ENCODE measurements at places on chromosomes 4 and X.

DNA sequence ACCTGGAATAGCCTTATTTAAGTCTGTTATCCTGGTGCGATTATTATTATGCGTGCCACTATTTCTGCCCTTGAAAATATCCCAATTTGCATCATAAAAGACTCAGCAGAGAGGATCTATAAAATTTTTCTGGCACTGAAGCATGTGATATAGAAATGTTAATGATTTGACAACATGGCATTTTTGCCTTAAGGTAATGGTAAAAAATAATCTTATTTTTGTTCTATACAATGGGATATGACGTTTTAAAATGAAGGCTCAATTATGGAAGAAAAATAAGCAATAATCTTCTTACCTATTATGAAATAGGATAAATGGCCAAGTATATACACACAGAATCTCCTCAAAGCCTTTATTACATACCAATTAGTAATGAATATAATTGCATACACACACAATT is 113.5 kb downstream of the PDGFC start:
- DNase-seq, result no peak

- DNase-seq, result no peak
Observed at GRCh38 chrX:10217198-10217597, 60.4 kb downstream of the CLCN4 start.

DNA sequence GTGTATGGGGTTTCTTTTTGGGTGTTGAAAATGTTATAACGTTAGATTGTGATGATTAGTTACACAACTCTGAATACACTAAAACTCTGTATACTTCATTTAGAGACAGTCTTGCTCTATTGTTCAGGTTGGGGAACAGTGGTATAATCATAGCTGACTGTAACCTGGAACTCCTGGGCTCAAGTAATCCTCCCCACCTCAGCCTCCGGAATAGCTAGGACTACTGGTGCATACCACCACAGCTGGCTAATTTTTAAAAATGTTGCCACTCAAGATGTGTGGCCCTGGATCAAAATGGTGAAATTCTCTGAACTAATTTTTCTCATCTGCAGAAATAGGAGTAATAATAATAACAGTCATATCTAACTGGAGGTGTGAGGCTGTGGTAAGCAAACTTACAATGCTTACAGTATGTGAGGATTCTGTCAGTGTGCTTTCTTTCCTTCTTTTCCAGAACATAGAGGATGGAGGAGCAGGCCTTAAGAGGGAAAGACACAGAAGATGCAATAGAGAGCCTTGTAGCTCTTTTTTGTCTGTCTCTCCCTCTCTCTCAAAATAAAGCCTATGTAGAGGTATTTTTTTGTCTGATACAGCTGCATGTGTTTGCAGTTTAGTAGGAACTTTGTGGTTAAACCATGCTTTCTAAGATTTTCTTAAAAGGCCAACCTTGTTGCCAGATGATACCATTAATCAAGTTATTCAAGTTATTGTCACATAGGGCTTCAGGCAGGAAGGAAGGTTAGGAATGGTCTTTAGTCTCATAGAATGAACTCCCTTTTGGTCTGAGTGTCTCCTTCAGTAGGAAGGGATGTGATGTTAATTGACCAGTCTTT is 7.5 kb downstream of the ADD1 start:
- peak; percentile 20 for DNase-seq

DNA sequence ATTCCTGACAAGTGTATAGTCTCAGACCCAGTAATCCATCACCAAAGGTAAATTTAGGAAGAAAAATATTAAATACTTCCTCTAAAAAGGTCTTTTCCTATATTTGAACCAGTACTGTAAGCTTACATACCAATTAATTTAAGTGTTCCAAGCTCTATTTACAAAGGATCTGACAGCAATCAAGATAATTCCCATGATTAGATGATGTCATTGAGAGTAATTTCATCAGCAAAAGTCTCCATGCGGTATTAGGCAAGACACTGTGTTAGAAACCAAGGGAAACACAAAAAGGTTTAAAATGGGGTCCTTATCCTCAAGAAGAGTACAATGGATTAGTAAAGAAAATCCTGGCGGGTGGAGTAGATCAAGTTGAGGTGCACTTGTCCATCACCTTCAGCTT is 198.5 kb downstream of the PRDM5 start:
- DNase-seq, result no peak

- DNase-seq, result no peak
Observed at GRCh38 chrX:68750316-68750715, 78.5 kb upstream of the EFNB1 start.

GRCh38 chr4:93031431-93032098 is 727.8 kb downstream of the GRID2 start:
- no peak for DNase-seq

GRCh38 chr4:189837471-189837870 is 103.2 kb upstream of the FRG1 start:
- DNase-seq, result no peak
